ENCODE measurements at places on chromosomes 5 and 9.
A peak's percentile ranks its signal among the peaks of the same experiment; 100 is the strongest.

DNA sequence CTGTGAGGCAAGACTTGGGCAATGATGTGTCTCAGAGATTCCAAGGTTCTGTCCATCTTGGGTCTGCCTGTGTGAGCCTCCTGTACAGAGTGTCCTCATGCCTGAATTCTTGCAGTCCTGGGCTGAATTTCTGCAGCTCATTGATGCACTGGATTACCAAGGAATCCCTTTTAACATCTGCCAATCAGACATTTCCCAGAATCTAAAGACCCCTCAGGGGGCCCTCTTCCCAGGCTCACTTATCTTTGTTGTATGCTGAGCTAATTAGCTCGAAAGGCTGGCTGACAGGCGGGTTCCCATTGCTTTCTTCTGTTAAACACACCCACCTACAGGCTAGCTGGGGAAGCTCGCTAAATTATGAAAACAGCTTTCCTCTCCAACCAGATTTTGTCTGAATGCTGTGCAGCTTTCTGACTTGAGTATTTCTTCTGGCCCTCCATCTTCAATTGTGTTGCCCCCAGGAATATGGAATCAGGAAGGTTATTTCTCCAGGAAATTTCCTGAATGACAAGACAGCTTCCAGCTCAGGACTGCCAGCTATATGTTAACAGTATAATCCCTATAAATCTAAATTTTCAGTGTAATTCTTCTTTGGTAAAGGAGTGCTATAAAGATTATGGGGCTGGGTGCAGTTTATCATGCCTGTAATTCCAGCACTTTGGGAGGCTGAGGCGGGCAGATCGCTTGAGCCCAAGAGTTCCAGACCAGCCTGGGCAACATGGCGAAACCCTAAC is at the start of gene LIX1:
TSS of gene LIX1 (minus strand) at position 91 of the 734 bp plus-strand sequence. CDS start at position 56, 35 bp downstream.
- DNase-seq: peak; percentile 51

DNA sequence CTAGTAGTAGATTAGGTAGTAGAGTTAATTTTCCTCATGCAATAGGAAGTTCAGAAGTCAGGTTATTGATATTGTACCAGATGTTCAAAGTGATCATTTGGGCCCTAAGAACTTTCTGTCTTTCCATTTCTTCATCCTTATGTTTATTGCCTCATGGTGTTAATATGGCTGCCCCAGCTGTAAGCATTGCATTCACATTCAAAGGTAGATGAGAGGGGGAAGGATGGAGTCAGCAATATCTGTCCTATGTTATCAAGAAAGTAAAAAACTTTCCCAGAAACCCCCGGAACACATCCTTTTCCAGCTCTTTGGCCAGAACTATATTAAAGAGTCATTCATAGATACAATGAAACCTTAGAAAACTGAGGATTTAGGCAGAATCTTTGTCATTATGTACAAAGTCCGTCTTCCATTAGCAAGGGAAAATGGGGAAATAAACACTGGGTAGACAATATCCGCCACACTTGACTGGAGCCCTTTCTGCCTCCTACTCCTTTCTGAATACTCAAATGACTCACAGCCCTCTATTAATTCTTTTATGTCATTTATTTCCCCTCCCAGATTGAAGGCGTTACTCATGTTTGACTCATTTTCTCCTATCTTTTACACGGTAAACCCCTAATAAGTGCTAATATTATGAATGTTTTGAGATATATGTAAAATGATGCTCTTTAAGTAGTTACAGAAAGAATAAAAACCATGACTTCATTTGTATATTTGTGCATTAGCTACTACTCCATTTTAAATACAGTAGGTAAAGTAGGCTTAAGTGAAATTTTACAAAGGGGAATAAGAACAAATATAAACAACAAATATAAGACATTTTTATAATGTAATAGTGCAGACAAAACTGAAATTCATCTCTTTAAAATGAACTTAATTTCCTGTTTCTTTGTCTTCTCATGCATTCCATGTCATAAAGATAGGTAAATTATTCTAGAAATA is 127.6 kb downstream of the SLF1 start:
- no peak for DNase-seq

- DNase-seq: no peak
Observed at GRCh38 chr9:93252781-93253530, 69.0 kb downstream of the WNK2 start.

DNA sequence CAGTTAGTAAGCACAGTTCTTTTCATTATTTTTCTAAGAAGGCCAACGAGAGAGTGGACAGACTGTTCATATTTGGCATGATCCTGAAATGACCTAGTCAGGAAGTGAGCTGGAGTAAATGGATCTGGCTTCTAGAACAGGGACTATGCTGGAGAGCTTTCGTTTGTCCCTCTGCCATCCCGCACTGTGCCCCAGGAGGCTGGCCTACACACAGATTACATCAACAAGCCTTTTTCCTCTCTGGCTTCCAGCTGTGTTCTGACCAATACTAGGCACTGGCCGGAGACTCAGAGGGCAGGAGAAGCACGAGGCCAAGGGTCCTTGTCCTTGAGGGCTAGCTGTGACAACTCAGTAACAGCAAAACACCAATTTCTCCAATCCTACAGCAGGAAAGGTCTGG is 127.8 kb downstream of the MED27 start:
- peak; percentile 8 for DNase-seq

DNA sequence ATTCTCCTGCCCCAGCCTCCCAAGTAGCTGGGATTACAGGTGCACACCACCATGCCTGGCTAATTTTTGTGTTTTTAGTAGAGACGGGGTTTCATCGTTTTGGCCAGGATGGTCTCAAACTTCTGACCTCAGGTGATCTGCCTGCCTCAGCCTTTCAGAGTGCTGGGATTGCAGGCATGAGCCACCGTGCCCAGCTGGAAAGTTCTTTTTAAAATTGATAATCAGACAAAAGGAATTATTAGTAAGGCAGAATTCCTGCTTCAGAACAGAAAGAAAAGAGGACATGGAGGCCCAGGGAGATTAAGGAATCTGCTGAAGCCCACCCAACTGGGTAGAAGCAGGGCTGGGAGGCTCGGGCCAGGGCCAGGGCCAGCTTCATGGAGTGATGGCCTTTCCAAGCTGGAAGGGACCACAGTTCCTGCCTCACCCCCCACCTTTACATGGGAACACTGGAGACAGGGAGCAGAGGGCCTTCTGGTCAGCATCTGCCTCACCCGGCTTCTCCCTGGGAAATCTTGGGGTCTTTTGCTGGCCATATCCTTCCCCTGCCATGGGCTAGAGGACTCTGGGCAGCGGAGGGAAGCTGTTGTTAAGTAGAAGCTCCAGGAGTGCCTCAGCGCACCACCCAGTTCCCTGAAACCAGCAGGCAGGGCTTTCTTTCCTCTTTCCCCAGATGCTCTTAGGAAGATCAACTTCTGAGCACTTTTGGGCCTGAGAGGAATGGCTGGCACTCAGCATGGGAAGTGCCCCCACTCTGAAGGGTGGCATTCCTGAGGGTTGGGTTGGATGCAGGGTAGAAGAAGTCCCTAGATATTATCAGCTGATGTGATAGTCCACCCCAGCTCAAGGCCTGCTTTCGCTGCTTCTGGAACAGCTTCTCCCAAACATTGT is 70.1 kb downstream of the RGS3 start:
- DNase-seq: peak; percentile 44

GRCh38 chr5:166649676-166650075 is 1641.8 kb upstream of the WWC1 start:
- DNase-seq: no peak

DNA sequence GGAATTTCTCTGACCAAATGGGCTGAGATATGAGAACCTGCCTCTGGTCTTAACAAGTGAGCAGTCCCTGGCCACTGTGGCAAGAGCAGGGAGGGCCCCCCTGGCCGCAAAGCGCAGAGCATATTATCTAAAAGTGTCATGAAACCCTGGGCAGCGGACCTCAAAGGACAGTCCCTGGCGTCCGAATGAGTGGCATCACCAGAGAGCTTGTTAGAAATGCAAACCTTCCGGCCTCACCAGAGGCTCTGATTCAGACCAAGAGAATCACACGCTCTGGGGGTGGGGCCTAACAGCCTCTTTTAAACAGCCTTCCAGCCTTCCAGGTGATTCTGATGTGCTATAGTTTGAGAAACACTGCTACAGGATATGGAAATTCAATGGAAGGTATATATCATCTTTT is 10.9 kb downstream of the PTPN3 start:
- no peak for DNase-seq

- DNase-seq: no peak
Observed at GRCh38 chr9:17730899-17731298, 152.0 kb downstream of the SH3GL2 start.

- DNase-seq: no peak
Observed at GRCh38 chr5:3251784-3252183, 343.8 kb upstream of the IRX1 start.

DNA sequence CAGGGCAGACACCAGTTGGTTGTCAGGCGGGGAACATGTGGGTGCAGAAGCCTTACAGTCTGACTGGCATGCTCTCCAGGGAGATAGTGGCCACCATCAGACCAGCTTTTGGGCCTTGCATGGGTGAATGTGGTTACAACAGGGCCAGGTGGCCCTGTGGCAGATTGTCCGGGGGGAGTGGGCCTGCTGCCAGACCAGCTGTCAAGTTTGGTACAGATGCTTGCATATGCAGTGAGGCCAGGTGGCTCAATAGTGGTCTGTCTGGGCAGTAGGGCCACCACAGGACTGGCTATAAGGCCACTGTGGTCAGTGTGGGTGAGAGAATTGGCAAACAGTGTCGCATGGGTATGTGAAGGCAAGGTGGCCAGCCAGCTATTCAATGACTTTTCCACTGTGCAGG is 148.7 kb downstream of the FAM174A start:
- DNase-seq: no peak
